ENCODE measurements at places on chromosomes 12 and 14. TPM values are rescaled to one million over a fixed set of nuclear protein-coding genes. Genes with fewer than 3 reads are reported as not detected.

GRCh38 chr12:53623548-53624385, 2.4 kb downstream of the ATF7 start:
- DNase-seq, result no peak

GRCh38 chr12:67705394-67706370, 57.1 kb downstream of the DYRK2 start:
- no peak for DNase-seq

- DNase-seq, result peak; percentile 32
Observed at GRCh38 chr12:104201238-104202001, 14.2 kb upstream of the TXNRD1 start.

GRCh38 chr14:40581264-40581663, 1025.4 kb upstream of the LRFN5 start:
- DNase-seq, result no peak

DNA sequence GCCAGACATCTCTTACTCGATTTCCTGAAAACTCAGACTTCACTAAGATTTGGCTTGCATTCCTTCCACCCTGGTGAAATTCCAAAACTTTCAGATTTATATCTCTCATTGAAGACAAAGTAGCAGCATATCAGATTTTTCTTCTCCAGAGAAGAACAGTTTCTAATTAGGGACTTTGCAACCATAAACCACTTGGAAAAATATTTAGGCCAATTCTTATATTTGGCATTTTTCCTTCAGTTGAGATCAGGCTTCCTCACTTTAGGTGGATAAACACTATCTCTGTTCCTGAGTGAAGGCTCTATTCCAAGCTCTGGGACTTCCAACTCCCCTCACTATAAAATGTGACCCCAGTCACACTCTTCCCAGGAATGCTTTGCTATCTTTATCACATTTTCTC, 1434.3 kb upstream of the FLRT2 start:
- no peak for DNase-seq

DNA sequence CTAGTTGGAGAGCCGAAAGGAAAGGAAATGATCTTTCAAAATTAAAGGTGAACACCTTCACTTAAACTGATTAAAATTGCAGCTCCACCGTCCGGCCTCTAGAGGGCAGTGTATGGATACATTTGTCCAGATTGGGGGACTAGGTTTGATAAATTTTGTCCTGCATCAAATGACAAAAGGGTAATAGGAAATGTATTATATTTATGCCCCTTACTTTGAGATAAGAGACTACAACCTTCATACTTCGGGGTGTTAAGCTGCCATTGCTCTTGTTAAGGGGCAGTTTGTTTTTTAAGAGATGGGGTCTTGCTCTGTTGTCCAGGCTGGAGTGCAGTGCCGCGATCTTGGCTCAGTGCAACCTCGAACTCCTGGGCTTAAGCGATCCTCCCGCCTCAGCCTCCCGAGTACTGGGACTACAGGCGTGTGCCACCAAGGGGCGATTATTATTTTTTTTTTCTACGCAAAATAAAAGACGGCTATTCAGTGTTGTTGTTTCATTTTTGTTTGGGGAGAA, 818 bp upstream of the SUOX start:
- DNase-seq, result peak; percentile 52

- no peak for DNase-seq
Observed at GRCh38 chr12:71270057-71270456, 112.3 kb upstream of the TSPAN8 start.

GRCh38 chr12:108839018-108839889, 18.1 kb downstream of the SSH1 start:
- DNase-seq, result no peak

The TIGAR gene
- total RNA-seq, result 21.9 TPM

The CLEC4A gene
- total RNA-seq, result 0.82 TPM
